RKO (cell line): ENCODE measurements at places on chromosomes 6 and 20.

DNA sequence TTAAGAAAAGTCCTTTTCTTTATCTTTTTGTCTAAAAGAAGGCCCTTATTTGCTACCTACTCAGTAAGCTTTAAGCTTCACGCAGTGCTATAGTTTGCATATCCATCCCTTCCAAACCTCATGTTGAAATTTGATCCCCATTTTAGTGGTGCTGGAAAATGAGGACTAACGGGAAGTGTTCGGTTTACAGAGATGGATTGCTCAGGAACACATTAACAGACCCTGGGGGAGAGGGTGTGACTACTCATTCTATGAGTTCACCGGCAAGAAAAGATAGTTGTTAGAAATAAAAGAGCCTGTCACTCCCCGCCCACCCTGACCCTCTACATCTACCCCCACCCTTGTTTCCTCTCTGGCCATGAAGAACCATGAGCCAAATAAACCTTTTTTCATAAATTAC lies 546.2 kb downstream of the MEI4 start:
- DNase-seq, result no peak

GRCh38 chr6:41161380-41161779 lies 1.5 kb downstream of the TREM2 start:
- DNase-seq, result no peak

DNA sequence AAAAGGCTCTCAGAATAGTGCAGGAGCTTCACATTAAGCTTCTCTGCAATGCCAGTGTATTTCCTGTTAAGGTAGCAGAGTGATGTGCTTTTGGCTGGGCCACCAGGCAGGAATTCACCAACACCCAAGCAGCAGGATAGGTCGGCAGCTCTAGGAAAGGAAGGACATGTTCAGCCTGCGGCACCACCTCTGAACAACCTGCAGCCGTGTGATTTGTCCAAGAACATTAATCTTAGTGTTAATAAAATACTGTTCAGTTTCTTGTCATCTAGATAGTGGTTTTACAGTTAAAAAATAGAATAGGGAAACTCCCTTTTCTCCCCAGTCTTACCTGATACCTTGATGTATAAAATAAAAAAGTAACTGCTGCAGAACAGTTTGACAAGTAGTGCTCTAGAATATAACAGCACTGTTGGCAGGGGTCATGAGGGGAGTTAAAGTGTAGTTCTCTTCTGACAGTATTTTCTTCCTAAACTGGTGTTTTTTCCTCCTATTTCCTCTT lies 18.8 kb downstream of the ZNF292 start:
- no peak for DNase-seq

- no peak for DNase-seq
These were observed 459.5 kb downstream of the LMBRD1 start for GRCh38 chr6:69337311-69337710.

DNA sequence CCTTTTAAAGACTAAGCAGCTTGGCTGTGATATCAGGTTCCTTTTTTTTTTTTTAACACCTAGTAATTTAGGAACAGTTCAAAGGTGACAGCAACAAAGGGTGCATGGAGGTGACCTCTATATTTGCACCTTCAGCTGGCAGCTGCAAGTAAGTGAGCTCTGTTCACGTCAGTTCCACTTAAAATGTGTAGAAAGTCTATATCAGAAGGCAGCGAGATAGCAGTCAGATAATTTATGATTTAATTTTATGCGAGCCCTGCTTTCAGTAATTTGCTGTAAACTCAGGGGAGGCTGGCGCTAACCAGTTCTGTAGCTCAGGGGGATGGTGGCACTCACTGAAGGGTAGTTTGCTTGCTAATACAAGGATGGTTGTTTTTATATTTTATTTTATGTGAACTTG lies 602.8 kb upstream of the MMS22L start:
- DNase-seq, result no peak
